ENCODE measurements at places on chromosomes 11 and 22.

DNA sequence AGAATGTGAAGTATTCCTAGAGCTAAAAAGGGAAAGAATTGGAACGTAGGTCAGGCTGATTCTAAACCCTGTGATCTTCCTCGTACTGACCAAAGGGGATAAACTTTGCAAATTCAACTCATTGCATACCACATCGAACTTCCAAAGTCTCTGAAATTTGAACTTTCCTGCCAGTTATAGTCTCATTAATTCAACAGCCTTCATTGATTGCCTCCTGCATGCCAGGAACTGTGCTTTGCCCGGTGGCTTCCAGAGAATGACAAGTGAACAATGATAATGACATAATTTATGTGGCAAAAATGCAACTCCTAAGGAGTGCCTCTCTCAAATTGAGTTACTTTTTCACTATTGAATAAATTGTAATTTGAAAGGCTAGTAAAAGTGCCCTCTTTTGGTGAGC lies 107.7 kb upstream of the LDLRAD3 start:
- no peak for DNase-seq

DNA sequence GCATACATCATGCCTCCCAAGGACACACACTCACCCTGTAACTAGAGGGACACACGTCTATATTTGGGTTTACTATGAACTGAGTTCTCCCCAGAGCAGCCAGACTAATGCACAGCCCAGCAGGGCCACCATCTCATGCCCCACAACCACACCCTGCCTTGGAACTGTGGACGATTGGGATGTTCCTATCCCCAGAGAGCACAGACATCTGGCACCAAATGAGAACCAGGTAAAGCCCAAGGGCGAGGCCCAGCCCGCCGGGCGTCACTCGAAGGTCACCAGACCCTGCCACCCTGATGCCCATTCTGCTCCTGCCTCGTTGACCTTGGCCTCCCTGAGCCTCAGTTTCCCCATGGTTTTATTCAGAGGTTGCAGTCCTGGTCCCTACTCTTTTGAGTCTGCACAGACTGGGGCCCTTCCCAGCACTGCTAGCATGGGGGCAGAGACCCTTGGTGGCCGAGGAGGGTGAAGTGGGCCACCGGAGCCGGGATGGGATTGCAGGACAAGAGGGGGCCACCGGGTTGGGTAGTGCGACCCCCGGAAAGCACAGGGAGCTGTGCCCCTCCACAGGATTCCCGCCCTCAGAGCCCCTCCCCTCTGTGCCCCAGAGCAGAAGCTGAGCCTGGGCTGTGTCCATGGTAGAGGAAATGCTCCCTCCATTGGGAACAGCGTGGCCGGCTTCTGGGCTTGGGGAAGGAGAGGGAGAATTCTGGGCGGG lies 56.8 kb downstream of the IGLL5 start:
- DNase-seq = no peak

GRCh38 chr11:133254601-133255000 lies 277.7 kb downstream of the OPCML start:
- no peak for DNase-seq

DNA sequence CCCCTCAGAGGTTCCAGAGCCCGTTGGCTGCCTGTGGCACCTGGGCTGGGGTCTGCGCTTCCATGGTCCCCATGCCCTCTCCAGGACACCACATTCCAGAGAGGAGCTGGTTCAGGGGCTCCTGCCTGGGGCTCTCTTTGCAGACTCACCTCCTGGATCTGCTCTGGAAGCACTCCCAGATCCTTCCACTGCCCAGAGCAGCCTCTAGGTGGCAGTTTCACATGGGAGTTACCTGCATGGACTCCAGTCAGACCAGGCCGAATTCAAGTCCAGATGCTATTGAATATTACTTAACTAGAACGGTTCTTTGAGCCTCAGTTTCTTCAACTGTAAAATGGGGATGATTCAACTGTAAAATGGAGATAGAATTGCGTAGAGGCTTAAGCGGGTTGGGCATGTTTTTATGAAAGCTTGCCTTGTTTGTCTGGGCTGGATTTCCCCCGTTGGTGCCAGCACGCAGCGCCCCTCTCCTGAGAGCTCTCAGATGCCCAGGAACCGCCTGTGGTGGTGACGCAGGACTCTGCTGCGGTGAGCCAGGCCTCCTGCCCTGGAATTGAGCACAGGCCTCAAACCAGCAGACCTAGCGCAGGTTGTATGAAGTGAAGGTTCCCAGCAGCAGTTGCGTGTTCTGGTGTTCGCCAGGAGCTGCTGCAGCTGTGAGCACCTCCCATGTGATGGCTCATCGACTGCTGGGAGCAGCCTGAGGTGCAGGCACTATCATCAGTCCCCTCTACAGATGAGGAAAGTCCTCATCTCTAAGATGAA lies 44.2 kb downstream of the LMO1 start:
- DNase-seq = no peak

DNA sequence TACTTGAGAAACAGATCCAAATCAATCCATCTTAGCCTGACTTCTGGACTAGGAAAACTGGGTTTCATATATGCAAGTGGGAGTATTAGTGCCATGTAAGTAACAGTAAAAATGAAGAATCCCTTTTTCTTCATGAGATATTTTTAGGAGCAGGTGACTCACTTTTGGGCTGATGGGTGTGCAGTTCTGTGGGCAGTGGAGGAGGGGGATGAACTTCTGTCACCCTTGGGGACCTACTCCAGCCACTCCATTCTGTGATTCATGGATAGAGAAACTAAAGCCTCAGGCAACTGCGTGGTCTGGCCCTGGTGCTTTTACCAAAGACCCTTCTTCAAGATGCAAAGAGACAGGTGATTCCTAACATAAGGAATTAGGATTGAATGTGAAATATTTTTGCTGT lies 208.6 kb upstream of the NARS2 start:
- no peak for DNase-seq

DNA sequence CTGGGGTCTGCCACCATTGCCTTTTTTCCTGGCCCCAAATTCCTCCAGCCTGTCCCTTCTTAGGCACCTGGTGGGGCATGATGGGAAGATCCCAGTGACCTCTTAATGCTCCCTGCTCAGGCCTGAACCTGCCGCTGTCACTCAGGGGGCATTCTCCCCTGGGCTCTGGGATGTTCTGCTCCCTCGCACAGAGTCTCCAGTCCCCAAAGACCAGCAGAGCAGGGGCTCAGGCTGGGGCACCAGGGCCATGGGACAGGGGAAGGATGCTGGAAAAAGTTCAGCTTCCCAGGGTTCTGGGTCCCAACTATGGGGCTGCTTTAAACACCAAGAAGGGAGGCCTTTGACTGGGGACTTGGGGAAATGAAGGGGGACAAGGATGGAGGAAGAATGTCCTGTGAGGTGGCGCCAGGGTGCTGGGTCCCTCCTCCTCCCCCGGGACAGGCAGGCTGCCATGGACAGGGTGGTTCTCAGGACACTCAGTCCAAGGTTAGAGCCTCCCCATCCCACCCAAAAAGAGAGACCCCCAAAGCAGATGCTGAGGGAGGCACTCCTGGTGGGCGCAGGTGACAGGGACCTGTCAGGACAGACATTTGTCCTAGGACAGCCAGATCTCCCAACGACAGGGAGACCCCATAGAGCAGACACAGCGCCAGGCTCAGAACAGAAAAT lies 30.8 kb downstream of the IGLL5 start:
- no peak for DNase-seq

- no peak for DNase-seq
Observed at GRCh38 chr11:75946531-75947530, 131.8 kb downstream of the UVRAG start.

DNA sequence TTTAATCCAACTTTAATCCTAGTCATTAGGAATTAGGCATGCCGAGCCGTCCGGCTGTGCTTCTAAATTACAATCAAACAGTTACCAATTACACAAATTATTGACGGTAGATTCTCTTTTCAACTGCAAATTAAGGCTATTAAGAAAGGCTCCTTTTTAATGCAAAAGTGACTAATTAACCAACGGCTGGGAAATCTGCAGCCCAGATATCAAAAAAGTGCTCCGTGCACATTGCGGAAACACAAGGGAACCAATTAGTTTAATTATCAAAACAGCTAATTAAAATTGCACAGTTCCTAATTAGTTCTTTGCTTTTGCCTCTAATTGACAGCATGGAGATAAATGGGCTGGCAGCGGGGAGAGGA lies 19.4 kb upstream of the LMO1 start:
- DNase-seq = no peak
